Breast epithelium (tissue), 4 donors: ENCODE measurements at places on chromosomes 11 and 22. TPM values are rescaled to one million over a fixed set of nuclear protein-coding genes. Genes with fewer than 3 reads are reported as not detected.

PRR5 gene
- 29.5 TPM for total RNA-seq

- no peak for DNase-seq
Observed at GRCh38 chr22:45096256-45096907, 67.3 kb upstream of the NUP50 start.

- no peak for DNase-seq
Observed at GRCh38 chr11:70854901-70855556, 397.3 kb downstream of the SHANK2 start.

C11orf87 gene
- total RNA-seq: not detected

DNA sequence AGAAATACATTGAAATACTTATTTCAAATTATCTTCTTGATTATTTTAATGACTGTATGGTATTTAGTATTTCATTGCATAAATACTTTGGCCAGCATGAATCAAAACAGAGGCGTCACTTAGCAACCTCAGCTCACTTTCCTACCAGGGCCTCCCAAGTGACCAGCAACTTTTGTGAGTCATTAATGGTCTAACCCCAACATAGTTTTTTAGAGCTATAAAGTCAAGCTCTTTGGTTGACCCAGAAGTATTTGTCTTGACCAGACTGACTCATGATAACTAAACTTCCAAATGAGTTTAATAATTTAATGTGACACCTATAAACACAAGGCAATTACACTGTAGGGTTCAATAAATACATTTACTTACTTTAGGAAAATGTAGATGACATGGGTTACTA lies 27.9 kb upstream of the RBMXL2 start:
- no peak for DNase-seq

DHCR7 gene
- 25.2 TPM for total RNA-seq

GRCh38 chr11:35039076-35039475 lies 99.9 kb upstream of the CD44 start:
- DNase-seq: no peak

GRCh38 chr11:877565-877964 lies 33.0 kb downstream of the CHID1 start:
- DNase-seq: no peak

DNA sequence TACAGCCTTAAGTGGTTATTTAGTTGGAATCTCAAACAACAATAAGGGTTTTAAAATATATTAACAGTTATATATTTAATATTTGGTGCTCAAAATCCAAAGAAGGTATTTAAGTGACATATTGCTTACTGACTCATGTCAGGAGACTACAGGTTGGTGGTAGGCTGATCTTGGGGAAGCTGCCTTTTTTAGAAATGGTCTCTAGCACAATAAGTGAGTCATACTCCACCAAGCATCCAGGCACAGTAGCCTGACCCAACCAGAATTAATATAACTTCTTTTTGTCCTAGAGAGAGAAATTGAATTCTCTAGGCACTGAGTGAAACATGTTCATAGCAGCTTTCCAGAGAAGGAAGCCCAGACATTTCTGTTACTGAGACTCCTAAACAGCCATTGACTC lies 868.5 kb upstream of the TENM4 start:
- no peak for DNase-seq

DNA sequence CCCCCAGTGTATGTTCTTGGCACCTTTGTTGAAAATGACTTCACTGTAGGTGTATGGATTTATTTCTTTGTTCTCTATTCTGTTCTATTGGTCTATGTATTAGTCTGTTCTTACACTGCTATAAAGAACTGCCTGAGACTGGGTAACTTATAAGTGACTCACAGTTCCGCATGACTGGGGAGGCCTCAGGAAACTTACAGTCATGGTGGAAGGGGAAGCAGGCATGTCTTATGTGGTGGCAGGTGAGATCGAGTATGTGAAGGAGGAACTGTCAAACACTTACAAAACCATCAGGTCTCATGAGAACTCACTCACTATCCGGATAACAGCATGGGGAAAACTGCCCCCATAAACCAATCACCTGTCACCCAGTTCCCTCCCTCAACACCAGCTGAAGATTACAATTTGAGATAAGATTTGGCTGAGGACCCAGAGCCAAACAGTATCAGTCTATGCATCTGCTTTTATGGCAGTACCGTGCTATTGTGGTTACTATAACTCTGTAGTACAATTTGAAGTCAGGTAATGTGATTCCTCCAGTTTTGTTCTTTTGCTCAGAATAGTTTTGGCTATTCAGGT lies 836.2 kb downstream of the DLG2 start:
- DNase-seq: no peak

- no peak for DNase-seq
Observed at GRCh38 chr11:114348200-114349191, 51.8 kb downstream of the C11orf71 start.

DNA sequence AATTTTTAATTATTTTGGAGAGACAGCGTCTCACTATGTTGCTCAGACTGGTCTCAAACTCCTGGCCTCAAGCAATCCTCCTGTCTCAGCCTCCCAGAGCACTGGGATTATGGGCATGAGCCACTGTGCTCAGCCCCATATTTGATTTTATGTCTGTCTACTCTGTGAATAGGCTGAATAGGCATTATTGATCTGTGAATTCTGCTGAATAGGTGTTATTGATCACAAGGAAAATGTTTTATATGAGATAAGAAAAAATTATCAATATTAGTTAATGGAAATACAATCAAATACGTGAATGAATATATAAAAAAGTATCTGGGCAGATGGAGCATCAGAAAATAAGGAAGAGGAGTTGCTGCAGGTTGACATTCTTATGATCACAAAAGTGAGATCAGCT lies 483.4 kb upstream of the LARGE1 start:
- DNase-seq: no peak

DNA sequence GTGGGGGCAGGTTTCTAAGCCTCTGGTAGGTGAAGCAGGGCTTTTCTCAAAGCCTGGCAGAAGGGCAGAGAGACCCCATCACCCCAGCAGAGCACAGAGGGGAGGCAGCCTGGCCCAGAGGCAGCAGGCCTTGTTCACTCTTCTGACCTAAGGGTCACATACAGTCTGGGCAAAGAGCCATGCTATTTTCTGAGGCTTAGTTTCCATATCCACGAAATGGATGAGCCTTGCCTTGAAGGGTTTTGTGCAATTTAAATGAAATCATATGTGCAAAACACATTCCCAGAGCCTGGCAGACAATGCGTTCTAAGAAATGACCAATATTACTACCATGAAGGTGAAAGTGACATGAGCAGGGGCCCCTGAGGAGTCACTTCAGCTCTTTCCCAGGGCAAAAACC lies 44.5 kb downstream of the HIRA start:
- DNase-seq: no peak

PARVG gene
- 10.2 TPM for total RNA-seq

DNA sequence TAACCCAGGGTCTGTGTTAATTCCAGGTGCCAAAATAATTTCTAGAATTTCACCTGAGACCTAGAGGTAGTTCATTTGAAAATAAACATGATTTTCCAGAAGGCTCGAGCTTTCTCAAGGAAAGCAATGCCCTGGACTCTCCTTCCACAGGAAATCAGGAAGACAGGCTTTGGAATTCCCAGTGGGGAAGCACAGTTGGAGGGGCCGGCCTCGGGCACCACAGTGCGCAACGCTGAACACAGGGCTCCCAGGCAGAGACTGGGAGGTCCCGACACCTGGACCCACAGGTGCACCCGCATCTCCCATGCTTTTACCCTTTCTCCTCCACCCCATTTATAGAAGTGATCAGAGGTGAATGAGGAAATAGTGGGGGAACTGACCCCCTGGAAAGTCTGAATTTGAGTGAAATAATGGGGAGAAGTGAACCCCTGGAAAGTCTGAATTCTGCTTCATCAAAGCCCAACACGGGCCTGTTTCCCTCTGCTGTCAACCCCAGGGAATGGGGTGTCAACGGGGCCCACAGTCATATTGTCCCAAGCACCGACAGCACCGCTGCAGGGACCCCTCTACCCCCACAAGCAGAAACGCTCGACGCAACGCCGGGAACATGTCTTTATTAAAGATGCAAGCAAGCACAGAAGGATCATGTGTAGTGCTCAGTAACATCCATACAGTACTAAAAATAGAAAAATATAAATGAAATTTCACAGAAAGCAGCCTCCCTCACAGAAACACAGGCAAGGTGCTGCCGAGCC lies 12.0 kb upstream of the EFCAB6 start:
- no peak for DNase-seq

TRIM6 gene
- 2.6 TPM for total RNA-seq

GRCh38 chr22:45427114-45427513 lies 13.6 kb downstream of the RIBC2 start:
- DNase-seq: no peak

CPSF7 gene
- 40.6 TPM for total RNA-seq

DNA sequence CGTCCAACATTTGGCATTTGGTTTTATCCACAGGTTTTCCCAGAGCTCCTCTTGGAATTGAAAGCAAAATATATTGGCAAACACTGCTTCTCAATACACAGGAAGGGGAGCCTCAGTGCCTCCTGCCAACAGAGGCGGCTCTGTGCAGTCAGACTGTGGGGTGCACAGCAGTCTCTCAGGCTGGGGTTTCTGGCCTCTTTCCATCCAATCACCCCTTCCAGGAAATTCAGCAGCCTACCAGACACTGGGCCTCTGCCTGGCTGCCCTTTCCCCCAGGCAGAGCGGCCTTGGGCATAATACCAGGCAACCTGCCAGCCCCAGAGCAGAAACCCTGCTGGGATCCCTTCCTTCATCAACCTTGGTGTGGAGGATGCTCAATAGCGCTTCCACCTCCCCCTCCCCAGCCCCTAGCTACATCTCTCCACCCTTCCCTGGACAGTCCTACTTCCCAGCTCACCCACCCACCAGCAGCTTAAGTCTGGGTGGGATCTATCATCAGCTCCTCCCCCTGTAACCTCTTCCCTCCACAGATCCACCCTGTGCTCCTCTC lies 17.8 kb upstream of the RAPSN start:
- DNase-seq: no peak

DNA sequence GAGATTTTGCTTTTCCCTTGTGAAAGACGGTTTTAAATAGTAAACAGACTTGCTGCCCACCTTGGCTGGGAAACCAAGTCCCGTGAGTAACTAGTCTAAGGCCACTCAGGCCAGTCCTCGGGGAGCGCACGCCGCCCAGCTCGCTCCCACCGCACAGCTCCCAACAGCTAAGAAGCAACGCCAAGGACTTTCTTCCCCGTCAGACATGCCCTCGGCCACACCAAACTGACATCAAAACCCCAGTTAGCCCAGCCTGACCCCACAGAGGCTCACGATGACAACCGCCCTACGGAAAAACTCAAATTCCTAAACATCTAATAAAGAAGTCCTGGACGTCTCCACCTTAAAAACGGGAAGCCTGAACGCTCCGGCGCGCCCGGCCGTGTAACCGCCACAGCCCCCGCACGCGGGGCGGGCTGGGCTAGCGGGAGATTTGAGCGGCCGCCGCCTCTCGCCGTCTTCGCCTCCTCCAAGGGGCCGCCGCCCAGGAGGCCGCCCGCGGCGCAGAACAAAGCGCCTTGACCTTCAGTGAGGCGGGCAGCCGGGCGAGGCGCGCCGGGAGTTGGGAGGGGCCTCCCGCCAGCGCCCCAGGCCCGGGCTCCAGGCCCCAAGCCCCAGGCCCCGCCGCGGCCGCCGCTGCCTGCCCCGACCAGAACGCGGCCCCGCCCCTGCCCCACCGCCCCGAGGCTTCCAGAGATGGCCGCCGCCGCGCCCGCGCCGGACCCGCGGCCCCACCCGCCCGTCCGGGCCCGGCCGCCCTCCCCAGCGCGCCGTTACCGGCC lies 486 bp downstream of the NAP1L4 start:
- DNase-seq: no peak

GAL3ST1 gene
- 1.3 TPM for total RNA-seq

LRRC75B gene
- 10.7 TPM for total RNA-seq

ARHGEF12 gene
- 83.4 TPM for total RNA-seq

DNA sequence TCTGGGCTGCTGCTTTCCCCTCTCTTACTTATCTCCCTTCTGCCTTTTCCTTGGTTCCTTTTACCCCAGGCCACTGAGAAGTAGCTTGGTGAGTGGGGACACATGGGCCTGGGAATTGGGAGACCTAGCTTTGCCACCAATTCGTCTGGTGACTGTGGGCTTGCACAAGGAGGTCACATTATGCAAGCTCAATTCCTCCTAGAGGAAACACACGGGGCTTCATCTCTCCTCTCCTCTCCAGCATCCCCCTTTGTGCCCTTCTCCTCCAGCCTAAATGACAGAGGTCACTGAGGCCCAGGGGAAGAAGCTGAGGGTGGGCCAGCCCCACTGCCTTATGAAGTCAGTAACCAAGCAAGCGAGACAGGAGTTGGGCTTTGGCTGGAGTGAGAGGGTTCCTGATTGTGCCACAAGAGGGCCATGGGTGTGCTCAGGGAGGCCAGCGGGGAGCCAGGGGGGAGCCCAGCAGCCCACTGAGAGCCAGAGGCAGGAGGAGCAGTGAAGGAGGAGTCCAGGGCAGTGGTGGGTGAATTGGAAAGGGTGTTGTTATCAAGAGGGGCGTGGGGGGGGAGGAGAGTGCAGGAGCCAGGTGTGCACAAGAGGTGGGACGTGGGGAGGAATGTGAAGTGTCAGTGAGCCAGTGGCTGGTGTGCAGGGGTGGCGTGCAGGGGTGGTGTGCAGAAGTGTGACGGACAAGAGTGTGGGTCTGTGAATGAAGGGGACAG lies 2.0 kb downstream of the CLCF1 start:
- no peak for DNase-seq

OR8A1 gene
- total RNA-seq: not detected

POTEH gene
- total RNA-seq: not detected

LMO2 gene
- total RNA-seq: 19.5 TPM

- no peak for DNase-seq
Observed at GRCh38 chr22:39109361-39109760, 12.3 kb downstream of the APOBEC3H start.

- DNase-seq: no peak
Observed at GRCh38 chr11:36237391-36237790, 51.8 kb downstream of the COMMD9 start.

PTPRCAP gene
- 8.0 TPM for total RNA-seq

GRCh38 chr11:124884340-124884739 lies 13.3 kb downstream of the ROBO4 start:
- DNase-seq: no peak

DNA sequence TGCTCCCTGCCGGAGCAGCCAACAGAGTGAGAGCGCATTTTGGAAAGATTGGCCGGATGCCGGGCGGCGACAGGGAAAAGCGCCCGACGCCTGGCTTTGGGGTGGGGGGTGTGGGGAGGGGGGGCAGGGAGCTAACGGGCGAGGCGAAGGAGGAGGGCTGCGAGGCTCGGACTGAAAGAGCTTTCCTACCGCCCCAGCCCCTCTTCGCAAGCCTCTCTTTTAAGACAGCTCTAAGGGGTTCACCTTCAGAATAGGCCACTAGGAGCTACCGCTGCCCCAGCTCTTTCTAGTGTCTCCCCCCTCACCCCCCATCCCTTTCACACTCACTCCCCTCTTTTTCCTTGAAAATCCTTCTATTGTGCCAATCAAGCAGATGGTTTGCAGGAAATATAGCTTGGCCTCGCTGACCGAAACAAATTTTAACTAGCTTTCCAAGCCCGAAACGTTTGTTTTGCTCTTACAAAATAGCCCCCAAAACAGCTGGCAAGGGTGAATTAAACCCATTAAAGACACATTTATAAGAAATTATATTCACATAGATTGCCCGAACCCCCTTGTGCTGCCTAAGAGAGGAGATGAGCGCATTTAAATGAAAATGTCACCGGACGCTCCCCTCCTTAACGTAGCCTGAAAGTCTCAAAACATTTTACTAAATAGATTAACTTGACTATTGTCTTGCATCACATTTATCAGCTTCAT lies 3.7 kb upstream of the DBX1 start:
- no peak for DNase-seq

- DNase-seq: no peak
Observed at GRCh38 chr11:4677948-4678347, 19.7 kb downstream of the OR51E2 start.

OR52K1 gene
- not detected for total RNA-seq

GRCh38 chr11:35650467-35650866 lies 12.1 kb upstream of the TRIM44 start:
- no peak for DNase-seq
